ENCODE measurements at places on chromosomes 16 and 17. TPM values are rescaled to one million over a fixed set of nuclear protein-coding genes. Genes with fewer than 3 reads are reported as not detected.
A peak's percentile ranks its signal among the peaks of the same experiment; 100 is the strongest.

DNA sequence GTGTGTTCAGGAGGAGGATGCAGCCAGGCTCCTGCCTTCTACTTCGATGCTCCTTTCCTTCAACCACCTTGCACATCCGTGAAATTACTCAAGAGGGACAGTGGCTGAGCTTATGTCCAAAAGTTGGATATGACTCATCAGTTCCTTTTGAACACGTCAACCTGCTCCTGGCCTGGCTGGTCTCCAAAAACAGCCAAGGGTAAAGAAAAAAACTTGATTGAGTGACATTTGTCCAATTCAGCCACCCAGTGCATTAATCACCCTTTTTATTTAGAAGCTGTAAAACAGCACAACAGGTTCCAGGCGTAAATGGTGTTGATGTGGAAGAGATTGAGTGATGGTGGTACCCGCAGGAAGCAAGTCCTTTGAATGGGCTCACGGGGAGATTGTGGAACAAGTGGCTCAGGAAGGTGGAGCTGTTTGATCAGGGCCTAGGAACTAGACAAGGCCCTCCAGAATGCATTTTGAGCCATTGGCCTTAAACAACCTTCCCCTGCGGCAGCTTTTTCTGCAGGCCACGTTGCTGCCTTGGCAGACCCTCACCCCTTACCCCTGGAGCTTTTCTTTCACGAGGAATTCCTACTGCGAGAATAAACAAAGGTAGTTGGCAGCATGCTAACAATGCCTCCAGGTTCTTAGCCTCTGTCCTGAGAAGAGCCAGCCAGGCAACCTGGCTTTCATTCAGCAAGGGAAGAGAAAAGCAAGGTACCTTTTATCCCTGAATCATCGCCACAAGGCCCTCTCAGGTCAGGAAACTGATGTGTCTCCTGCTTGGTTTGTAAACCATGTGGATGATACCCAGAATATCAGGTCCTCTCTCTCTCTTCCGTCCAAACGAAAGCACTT is 173.3 kb upstream of the CACNG5 start:
- DNase-seq = no peak

GRCh38 chr16:4263504-4264436 is 9.1 kb downstream of the TFAP4 start:
- DNase-seq = peak; percentile 79

- no peak for DNase-seq
Measured at GRCh38 chr17:82097919-82098168, 192 bp downstream of the FASN start.

GRCh38 chr16:74497761-74498160 is 76.5 kb upstream of the CLEC18B start:
- no peak for DNase-seq

- no peak for DNase-seq
Measured at GRCh38 chr17:73234736-73235135, 26.9 kb downstream of the CPSF4L start.

DNA sequence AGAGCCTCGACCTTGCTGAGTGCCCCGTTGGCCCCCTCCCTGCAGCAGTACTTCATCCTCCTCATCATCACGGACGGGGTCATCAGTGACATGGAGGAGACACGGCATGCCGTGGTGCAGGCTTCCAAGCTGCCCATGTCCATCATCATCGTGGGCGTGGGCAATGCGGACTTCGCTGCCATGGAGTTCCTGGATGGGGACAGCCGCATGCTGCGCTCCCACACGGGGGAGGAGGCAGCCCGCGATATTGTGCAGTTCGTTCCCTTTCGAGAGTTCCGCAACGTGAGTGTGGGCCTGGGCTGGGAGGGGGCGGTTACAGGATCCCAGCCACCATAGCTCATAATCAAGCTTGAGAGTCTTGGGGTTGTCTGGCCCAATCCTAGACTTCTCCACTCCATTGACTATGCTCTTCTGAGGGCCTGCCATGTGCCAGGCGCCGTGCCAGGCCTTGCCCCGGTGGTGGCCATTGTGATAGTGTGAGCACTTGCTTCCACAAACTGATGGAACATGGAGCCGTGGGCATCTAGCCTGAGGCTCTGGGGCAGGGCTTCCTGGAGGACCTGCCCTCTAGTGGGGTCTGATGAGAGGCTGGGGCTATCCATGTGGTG is 39.7 kb downstream of the PSME3IP1 start:
- DNase-seq = no peak

DNA sequence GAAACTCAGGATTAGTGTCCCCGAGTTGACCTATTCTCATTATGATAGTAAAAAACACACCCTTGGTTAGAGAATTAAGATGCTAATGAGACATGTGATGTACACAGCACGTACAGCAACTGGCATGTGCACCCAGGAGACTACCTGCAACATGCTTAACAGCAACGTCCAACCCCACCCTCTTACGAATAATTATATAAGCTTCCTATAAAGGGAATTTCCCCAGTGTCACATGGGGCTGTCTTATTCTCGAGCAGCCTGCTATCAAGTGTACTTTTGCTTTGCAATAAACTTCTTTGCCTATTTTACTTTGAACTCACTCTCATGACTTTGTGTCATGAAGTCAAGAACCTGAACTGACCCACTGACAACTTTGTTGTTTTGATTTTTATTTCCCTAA is 62.4 kb upstream of the PMFBP1 start:
- no peak for DNase-seq

DNA sequence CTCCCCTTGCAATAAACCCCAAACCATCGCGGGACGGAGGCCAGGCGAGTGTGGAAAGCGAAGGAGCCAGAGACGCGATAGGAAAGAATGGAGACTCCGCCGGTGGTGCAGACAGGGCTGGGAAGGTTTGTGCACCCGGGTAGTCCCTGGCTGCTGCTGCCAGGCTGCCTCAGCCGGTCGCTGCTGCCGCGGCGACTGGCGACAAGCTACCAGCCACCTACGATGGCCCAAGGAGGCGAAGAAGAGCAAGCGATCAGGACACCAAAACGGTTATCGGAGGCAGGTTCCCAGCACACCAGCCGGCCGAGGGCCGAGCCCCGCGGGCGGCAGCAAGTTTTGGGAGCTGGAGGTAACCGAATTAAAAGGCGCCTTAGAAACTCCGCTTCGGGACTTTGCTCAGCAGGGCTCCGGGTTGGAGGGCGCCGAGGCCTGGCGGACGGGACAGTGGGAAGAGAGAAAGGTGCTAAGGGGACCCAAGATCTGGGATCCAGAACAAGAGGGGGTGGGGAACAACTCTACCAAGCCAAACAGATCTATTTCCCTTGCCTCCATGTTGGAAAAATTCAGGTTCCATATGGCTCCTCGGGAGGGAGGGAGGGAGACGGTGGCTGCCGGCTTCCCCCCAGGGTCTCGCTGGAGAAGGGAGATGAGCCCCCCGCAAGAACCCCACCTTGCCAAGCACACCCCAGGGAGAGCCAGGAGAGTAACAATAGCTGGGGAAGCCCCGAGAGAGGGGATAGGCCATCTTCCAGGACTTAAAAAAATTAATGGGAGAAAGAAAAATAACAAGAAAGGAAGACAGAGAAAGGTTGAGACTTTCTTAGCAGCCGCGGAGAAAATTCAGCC is 9.7 kb upstream of the HOXB2 start:
- no peak for DNase-seq

DNA sequence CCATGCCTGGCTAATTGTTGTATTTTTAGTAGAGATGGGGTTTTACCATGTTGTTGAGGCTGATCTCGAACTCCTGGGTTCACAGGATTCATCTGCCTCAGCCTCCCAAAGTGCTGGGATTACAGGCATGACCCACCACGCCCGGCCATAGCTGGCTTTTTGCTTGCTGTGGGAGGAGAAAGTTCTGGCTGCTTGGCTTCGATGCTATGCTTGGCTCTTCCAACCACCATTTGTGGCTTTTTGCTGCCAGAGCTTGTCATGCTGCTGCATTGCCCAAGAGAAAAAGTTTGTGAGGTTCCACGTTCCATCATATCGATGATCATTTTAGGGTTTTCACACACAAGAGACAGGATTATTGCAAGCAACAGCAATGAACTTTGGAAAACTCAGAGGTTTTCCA is 16.2 kb downstream of the BMERB1 start:
- DNase-seq = no peak

DNA sequence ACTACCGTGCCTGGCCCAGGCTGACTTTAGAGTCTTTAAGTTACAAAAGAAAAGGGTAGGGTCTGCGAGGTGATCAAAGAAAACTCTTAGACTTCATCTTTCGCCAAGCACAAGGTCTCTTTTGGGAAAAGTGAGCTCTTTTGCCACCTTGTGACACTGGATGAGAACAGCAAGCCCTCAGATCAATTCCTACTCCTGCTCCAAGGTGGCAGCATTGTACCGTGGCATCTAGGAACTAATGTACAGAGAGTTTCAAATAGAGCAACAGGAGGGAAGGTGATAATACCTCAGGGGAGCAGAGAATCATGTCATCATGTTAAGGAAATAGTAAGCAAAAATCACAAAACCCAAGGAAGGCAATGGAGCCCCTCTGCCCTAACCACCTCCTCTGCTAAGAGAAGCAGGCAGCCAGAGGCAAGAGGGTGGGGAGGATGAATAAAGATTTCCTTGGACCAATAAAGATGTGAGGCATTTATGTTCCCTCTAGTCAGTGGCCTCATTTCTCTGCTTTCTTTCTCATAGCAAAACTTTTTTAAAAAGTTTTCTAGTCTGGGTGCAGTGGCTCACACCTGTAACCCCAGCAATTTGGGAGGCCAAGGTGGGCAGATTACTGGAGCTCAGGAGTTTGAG is 2.1 kb upstream of the C17orf78 start:
- DNase-seq = peak; percentile 60

GRCh38 chr17:79174905-79175856 is 100.6 kb downstream of the ENGASE start:
- DNase-seq = no peak

GRCh38 chr16:10608687-10609401 is 28.4 kb upstream of the EMP2 start:
- DNase-seq = no peak

- no peak for DNase-seq
Measured at GRCh38 chr17:39618956-39619785, 7.6 kb upstream of the PPP1R1B start.

DNA sequence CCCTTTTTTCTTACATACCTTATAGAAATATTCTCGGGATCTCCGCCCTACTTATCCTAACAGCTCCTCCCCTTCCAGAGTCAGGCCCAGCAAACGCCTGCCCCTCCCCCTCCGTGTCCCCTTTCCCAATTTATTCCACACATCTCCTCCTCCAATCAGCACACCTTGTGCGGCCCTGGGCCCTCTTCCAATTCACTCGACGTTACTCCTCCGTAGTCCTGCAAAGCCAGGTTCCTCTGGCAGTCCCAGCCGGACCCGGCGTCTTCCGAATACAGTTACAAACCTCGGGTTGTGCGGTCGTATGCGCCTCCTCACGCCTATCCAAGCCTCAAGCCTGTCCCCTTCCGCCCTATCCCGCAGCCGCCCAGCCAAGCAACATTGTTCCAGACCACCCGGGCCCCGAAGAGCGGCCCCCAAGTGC is 677 bp downstream of the CBX1 start:
- peak; percentile 44 for DNase-seq

DNA sequence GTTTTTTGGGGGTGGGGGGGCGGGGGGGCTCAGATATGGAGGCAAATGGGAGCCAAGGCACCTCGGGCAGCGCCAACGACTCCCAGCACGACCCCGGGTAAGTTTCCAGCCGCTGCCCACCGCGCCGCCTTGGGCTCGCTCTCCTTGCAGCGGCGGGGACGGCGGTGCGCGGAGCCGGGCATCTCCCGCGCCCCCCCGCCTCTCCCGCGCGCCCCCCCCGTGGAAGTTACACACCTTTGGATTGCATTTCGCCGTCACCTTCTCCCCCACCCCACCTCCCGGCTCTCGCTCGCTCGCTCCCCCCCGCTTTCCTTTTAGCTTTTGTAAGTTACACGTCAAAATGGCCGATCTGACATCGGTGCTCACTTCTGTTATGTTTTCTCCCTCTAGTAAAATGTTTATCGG is 387 bp downstream of the MSI2 start:
- no peak for DNase-seq

- DNase-seq = no peak
Measured at GRCh38 chr16:89023621-89024511, 46.9 kb upstream of the CBFA2T3 start.

DNA sequence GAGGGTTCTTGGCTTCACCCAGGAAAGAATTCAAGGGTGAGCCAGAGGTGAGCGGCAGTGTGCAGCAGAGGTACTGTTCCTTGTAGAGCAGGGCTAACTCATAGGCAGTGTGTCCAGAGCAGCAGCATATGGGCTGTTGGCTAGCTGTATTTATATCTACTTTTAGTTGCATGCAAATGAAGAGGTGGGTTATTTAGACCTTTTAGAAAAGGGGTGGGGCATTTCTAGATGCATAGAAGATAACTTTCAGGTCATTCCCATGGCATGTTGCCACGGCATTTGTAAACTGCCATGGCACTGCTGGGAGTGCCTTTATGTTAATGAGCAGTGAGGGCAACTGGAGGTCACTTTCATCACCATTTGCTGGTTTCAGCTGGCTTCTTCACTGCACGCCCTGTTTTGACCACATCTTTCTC is 141.0 kb downstream of the STX8 start:
- no peak for DNase-seq

GRCh38 chr17:77478899-77479298 is 338.1 kb downstream of the SEC14L1 start:
- no peak for DNase-seq

GRCh38 chr16:79497606-79498350 is 102.8 kb downstream of the MAF start:
- no peak for DNase-seq

GRCh38 chr16:89482817-89483205 is 7.5 kb downstream of the ANKRD11 start:
- DNase-seq = no peak

GRCh38 chr17:19513897-19514488 is 19.7 kb upstream of the SLC47A1 start:
- peak; percentile 73 for DNase-seq

DNA sequence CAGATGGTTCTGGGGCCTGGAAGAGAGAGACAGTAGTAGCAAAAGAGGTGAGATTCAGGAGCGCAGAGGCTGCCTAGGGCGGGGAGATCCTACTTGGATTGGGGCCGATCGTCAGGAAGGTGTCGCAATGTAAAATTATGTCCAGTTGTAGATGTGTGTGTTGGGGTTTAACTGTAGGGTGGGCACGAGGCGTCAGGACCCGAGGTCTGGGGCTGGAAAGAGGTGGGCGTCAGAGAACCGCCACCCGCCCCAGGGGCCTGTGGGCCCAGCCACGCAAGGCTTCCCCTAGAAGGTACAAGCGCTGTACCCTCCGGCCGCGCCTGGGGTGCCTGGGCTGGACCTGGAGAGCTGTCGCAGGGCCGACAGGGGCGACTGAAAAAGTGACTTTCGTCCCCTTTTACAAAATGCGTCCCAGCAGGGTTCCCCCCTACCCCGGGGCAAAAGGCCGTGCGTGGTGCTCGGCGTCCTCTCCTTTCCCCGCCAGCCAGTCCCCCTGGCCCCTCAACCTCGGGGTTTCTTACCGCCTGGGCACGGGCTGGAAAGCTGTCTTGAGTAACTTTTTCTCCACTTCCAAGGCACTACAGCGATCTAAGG is 2.8 kb downstream of the IRX3 start:
- no peak for DNase-seq

- DNase-seq = no peak
Measured at GRCh38 chr16:67211674-67212073, 12.7 kb downstream of the ELMO3 start.

SEPTIN12 gene
- not detected for total RNA-seq

APOBR gene
- 1.3 TPM for total RNA-seq

PRAC2 gene
- not detected for total RNA-seq

AATK gene
- 0.79 TPM for total RNA-seq

EFCAB13 gene
- total RNA-seq = 2.0 TPM

TBC1D3 gene
- 3.8 TPM for total RNA-seq

PTRH2 gene
- total RNA-seq = 9.7 TPM

RGS9 gene
- total RNA-seq = 1.6 TPM

SOX15 gene
- total RNA-seq = 0.17 TPM

KCNJ2 gene
- 2.7 TPM for total RNA-seq

TBC1D26 gene
- total RNA-seq = not detected

GJC1 gene
- 1.2 TPM for total RNA-seq

FOXN1 gene
- total RNA-seq = not detected

AANAT gene
- total RNA-seq = not detected

OR1E1 gene
- not detected for total RNA-seq

SLC22A31 gene
- 0.50 TPM for total RNA-seq
